Stimulated activated CD4-positive, alpha-beta T cell treated with anti-CD3 and anti-CD28 coated beads, Interleukin-4, amount 100 ng/mL, for 4 hours (primary cell): ENCODE measurements at places on chromosomes 12 and 14.

- no peak for DNase-seq
Observed at GRCh38 chr14:31529053-31529452, 32.2 kb upstream of the NUBPL start.

DNA sequence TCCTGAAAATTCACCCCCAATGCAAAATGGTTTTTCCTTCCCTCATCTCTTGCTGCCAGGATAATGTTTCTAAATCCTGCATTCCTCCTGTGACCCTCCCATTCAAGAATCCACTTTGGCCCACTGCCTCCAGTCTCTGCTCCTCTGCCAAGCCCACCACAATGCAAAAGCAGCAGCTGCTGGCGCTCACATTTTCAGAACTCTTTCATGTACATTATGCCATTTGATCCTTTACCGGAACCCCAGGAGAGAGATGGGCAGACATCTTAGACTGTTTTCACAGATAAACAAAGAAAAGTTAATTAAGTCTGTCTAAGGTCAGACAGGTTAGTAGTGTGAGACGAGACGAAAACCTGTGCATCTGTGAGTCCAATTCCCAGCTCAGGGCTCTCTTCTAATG is 12.9 kb downstream of the LRIG3 start:
- DNase-seq = no peak

GRCh38 chr12:16110596-16110995 is 166.9 kb downstream of the SLC15A5 start:
- no peak for DNase-seq

GRCh38 chr14:92259613-92260357 is 63.2 kb upstream of the SLC24A4 start:
- no peak for DNase-seq

- DNase-seq = no peak
Observed at GRCh38 chr14:97432586-97432985, 635.4 kb downstream of the VRK1 start.

DNA sequence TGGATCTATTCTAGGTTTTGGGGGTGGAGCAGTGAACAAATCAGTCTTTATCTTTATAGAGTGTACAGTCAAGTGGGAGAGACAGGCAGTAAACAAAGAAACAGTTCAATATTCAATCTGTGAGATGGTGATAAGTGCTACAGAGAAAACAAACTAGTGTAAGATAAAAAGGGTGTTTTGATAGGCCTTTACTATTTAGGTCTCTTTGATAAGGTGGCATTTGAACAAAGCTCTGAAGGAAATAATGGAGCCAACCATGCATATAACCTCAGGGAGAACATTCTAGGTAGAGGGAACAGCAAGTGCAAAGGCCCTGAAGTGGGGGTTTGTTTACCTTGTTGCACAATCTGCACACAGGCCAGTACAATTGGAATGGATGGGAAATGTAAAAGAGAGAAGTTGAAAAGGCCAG is 47.3 kb downstream of the PTPN11 start:
- no peak for DNase-seq

GRCh38 chr12:104669089-104669721 is 212.5 kb downstream of the CHST11 start:
- no peak for DNase-seq

DNA sequence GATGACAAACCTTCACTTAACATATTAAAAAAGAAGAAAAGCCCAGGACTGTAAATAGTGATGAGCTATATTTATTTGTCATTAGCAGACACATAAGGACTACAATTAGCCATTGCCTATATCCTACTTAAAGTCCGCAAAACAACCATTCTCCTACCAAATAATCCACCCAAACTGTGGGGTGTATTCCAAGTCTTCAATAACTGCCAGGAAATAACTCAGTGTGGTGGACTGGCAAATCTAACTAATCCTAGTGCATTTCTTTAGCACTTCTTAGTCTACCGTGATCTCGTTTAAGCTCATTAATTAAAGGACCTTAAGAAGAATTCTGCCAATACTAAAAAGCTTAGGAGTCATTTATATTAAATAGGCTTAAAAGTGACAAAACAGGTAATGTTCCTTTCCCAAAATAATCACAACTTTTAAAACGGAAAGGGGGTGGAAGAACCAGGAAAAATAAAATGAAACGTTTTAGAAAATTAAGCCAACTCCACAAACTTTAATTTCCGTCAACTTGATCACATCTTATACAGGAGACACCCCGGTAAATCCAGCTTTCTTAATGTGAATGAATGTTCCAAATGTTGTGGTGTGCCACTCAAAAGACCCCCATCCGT is 1.8 kb downstream of the NOVA1 start:
- no peak for DNase-seq

DNA sequence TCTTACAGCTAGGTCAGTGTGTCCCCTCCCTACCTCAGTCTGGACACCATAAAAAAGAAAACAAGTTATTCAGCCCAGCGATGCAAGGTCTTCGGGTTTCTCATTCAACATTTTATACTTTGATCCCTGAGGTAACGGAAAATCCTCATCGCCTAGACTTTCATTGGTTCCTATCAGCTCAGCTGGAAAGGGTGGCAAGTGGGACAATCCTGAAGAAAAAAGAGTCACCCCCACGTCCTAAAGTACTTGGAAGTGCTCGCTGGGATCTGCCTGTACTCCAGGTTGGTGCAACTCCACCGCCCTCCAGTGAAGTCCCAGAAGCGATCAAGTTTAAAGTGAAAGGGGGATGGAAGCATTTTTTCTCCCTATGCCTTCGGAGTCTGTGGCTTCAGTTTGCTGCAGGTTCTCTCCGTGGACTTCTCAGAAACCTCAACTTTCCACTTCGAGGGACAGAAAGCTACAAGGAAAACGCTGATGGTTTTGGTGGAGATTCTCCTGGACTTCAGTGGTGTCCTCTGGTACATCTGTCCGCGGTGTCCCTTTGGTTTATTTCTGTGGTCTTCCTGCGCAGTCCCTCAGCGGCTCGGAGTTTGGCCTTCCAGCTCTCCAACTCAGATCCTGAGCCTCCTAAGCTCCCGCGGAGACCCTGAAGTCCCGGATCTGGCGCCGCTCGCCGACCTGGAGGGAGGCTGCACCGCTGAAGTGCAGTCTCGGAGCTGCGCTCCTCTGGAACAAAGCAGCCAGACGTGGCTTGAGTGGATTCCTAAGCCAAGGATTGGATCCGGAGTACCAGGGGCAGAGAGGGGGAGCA is 1.8 kb upstream of the LRFN5 start:
- DNase-seq = no peak

DNA sequence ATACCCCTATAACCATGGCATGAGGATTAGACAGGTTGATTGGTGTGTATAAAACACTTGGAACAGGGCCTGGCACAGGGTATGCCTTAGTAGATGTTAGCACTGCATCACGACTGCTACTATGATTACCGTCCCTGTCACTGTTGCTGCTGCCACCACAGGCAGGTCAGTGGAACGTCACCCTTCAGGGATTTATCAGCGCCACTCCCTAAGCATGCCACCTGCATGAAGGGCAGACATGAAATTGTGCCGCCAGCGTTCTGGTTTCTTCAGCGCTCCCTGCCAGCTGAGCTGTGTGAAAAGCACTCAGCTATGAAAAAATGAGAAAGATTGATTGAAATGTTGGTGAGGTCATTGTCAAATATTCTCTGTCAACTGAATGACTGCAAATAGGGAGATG is 477.0 kb downstream of the DPF3 start:
- DNase-seq = no peak

DNA sequence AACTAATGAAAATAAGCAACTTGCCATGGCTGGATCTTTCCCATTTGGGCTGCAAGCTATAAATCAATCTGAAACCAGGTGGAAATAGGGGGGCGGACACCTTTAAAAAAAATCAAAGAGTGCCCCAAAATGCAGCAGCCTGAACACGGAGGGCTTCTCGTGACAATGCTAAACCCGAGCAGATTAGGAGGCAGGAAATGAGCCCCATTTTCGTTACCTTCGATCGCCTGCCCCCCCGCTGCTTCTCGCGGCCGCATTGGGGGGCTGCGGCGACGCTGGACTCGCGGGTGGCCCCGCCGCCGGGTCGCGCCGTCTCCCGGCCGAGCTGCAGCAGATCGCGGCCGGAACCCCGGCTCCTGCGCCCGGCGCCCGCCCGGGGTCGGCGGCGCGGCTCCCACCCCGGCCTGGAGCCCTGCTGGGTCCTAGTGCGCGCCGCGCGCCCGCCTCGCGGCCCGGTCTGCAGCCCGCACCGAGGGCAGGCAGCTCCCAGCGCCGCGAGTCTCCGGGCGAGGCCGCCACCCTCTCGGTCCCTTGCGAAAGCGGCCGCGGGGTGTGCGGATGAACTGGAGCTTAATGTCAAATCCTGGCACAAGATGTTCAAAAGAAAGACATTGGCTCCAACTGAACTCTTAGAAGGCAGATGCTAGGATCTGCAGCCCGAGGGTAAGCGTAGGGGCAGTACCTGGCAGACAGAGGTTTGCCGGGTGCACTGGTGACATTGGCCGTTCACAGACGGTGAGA is 201.9 kb upstream of the FOXN3 start:
- peak; percentile 52 for DNase-seq

GRCh38 chr12:5718680-5719079 is 226.4 kb downstream of the ANO2 start:
- no peak for DNase-seq

GRCh38 chr14:76373456-76373855 is 2.5 kb upstream of the ESRRB start:
- DNase-seq = no peak

GRCh38 chr12:106445959-106446358 is 88.4 kb downstream of the POLR3B start:
- DNase-seq = no peak

DNA sequence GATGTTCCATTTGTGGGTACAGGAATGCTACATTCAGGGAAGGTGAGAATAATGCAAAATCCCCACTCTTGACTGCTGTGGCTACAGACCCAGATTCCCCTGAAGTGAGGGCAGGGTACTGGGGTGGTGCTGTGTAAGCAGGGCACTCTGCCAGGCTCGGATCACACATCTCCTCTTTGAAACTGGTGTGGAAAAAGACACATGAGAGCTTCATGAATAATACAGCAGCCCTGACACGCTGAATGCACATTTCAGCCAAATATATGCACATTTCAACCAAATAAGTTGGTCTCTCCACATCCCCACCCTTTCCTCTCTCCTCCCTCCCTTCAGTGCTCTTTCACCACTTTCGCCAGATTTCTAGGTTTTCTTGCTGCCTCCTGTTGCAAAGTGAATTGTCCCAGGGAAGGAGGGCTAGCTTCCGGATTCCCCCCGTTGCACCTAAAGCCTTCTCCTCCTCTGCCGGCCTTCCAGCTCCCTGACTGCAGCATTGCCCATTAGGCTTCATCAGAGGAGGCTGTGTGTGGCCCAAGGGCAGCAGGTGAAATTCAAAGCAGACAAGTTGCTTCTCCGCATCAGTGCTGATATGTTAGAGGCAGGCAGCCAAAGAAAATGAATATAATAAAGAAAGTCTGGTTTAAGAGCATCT is 118.2 kb upstream of the TMCC3 start:
- DNase-seq = no peak

DNA sequence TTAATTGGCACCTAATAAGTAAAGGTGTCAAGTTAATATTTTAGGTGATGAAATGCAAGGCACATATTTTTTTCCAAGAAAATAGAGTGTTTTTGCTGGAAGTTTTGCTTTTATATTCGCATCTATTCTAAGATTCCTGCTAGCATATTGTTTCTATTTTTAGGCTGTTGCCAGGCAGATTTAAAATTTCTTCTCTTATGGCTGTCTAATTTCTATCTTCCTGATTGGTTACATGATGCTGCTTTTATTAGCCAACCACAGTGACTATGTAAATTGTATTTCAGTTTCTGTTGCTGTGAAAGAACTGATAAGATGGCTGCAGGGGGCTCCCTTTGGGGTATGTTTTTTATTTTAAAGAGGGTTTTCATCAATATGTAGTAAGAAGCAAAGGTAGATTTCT is 42.7 kb downstream of the ATF7IP start:
- no peak for DNase-seq

DNA sequence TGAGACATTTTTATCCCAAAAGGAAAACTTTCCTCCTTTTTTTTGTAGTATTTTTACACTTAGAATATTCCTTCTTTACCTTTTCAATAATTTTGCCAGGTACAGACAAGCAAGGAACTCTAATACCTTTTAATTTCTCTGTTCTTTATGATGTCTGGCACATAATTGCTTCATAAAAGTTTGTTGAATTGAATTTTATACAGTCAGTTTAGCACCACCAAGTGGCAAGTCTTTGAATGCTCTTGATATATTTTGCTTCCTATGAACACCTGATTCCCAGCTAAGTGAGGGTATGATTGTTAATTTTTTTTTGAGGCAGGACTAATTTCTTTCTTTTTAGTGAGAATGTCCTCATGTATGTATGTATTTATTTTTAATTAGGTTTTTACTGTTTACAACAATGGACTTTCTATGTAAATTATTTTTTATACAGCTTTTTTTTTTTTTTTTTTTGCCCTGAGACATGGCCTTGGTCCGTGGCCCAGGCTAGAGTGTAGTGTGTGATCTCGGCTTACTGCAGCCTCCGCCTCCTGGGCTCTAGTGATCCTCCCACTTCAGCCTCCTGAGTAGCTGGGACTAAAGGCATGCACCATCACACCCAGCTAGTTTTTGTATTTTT is 6.9 kb downstream of the TBC1D15 start:
- DNase-seq = no peak

DNA sequence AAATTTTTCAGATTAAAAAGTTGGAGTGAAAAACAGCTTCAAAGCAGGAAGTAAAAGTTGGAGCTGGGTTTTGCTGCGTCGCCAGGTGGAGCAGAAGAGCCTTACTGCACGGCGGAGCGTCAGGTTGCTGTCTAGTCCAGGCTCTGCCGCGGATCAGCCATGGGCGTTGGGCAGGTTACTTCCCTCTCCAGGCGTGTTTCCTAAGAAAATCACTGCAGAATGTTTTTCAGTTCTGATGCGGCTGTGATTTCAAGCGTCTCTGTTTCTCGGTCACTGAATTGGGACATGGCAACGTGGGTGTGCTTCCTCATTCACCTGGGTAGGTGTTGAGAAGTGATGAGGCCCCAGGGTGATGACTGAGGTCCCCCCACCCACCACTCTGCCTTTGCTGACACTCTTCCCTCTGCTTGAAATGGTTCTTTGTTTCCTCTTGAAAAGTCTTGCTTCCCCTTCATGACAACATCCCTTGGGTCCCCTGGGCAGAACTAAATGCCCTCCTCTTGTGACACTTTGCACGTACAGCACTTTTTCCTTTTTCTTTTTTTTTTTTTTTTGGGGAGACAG is 7.6 kb downstream of the EVL start:
- peak; percentile 53 for DNase-seq
